ENCODE measurements at places on chromosomes 3 and 15.
A peak's percentile ranks its signal among the peaks of the same experiment; 100 is the strongest.

DNA sequence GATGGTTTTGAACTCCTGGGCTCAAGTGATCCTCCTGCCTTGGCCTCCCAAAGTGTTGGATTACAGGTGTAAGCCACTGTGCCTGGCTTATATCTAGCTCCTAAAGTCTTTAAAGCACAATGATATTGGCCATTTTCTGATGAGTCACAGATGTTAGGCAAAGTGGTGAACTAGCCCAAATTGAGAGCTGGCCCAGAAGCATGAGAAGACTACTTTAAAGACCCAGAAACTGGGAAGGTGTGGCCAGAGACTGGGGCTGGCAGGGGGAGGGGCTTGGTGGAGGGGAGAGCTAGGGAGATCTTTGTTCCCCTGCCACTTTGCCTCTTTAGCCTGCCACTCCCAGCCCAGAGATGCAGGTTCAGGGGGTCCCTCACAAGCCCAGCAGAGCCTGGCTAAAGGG, 21.6 kb downstream of the CHRNA3 start:
- DNase-seq = no peak

DNA sequence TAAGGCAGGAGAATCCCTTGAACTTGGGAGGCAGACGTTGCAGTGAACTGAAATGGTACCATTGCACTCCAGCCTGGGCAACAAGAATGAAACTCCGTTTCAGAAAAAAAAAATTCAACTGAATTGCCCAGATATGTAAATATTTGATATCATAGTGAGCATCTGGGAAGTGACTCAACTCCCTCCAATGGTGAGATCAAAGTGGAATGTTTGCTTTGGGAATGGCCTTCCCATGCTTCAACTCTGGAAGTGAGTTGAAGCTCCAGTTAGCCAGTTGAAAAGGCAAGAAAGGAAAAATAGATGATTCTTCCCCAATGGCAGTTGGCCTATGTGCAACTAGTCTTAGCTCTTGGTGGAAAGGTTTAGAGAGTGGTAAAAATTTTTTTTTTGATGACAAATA, 131.6 kb upstream of the CMC1 start:
- no peak for DNase-seq

DNA sequence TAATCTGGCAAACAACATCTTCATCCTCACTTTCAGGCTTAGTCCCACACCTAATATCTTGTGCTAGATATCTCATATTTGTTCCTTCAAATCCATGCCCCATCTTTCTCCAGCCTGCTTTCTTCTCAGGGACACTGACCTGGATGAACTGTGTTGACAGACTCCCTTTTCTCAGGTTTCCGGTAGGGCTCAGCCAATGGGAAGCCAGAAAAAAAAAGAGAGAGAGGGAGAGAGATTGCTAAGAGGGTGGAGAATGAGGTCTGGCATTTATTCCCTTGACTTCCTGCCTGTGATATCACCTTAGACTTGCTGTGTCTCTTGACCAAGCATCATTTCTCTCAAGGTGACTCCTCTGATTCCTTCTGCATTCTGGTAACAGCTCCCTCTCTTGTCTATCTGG, 145.6 kb upstream of the ABI3BP start:
- DNase-seq = no peak

DNA sequence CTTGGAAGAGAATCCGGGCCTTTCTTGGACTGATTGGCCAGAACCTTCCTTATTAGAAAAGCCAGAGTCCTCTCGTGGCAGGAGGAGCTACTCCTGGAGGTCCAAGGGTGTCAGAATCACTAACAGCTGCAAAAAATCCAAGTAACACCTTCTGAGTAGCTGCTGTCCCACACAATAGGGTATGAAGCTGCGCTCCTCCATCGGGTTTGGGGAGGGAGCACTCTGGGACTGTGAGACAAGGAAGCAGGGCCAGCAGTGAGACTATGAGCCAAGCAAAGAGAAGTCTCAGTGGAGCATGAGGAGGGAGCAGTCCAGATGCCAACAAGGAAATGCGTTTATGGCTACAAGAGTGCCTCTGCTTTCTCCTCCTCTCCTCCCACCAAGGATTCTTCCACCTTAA, 21.7 kb downstream of the SEMA3G start:
- no peak for DNase-seq

DNA sequence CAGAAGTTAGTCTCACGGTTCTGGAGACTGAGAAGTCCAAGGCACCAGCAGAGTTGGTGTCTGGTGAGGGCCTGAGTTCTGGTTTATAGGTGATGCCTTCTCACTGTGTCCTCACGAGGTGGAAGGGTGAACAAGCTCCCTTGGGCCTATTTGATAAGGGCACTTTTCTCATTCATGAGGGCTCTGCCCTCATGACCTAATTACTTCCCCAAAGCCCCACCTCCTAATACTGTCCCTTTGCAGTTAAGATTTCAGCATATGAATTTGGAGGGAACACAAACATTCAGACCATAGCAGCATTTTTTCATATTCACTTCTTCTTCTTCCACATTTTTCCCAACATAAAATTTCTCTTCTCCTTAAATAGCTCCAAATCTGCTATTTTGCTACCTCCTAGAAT, 41.5 kb downstream of the TMEM41A start:
- no peak for DNase-seq

DNA sequence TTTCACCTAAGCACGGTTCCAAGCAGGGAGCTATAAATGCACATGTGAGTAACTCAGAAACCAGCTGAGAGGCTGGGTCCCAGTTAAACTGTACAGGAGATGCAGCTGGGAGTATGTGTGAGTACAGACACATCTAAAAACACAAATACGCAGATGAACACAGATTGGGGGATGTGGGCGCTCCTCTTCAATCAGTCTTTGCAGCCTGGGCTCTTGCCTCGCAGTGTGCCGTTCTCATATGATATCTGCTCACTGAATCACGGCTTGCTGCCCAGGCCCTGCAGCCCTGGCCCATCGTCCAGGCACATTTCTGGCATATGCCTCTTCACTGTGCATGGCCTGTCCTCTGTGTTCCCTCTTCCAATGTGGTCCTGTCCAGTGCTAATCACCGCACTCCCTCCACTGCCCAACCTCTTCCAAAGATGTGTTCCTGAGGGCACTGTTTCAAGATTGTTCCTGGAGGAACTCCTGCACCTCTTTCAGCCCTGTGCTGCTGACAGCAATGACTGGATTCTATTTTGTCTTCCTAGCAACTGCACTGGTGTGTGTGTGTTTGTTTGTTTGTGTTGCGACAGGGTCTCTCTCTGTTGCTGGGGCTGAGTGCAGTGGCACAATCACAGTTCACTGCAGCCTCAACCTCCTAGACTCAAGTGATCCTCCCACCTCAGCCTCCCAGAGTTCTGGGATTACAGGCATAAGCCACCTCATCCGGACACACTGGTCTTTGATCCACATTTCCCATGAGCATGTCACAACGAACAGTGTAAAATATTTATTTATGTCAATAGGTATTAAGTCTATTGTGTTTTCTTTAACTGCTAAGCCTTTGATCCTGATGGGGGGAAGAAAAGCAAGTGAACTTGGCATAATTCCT, 17.0 kb downstream of the CA12 start:
- no peak for DNase-seq

DNA sequence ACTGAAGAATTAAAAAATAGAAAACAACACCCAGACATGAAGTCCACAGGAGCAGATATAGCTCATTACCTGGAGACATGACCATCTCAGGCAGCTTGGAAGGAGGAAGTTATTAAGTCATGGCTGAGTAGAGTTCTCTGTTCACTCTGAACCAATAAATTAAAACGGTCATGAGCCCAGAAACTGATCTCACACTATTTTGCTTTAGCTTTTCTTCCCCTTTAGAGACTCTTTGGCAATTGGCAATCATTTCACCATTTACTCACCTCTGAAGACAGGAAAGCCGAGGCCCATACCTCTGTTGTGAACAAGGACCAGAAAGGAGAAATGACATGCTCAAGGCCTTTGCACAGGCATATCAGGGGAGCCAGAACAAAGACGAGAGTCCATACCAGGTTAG, 26.6 kb downstream of the CLDN18 start:
- no peak for DNase-seq

DNA sequence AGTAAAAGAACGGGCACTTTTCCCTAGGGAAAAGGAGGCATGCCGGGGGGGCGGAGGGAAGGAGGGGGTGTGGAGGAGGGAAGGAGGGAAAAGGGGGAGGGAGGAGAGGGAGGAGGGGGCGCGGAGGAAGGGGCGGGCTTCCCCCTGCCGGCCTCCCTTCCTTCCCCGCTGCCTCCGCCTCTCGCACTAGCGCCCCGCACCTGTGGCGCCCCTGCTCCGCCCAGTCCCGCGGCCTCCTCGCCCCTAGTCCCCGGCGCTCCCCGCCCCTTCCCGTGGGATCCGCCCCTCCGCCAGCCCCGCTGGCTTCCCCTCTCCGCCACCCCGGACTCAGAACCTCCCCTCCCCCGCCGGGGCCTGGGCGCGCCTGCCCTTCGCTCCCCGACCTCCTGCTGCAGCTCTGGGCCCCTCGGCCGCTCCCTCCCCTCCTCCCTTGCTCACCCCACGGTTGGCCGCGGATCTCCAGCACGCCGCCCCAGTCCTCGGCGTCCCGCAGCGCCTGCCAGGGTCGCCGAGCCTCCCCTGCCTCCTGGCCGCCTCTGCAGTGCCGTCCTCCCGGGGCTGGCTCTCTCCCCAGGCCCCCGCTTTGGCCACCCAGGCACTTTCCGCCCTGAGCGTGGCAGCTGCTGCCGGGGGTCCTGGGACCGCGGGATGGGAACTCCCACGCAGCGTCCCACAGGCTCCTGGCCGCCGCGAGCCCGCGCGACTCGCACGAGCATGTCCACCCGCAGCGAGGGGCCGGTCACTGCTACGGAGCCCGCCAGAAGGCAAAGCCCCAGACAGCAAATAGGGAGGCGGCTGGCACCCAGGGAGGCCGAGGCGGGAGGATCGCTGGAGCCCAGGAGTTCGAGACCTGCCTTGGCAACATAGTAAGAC, 147.4 kb downstream of the TJP1 start:
- DNase-seq = peak; percentile 68

DNA sequence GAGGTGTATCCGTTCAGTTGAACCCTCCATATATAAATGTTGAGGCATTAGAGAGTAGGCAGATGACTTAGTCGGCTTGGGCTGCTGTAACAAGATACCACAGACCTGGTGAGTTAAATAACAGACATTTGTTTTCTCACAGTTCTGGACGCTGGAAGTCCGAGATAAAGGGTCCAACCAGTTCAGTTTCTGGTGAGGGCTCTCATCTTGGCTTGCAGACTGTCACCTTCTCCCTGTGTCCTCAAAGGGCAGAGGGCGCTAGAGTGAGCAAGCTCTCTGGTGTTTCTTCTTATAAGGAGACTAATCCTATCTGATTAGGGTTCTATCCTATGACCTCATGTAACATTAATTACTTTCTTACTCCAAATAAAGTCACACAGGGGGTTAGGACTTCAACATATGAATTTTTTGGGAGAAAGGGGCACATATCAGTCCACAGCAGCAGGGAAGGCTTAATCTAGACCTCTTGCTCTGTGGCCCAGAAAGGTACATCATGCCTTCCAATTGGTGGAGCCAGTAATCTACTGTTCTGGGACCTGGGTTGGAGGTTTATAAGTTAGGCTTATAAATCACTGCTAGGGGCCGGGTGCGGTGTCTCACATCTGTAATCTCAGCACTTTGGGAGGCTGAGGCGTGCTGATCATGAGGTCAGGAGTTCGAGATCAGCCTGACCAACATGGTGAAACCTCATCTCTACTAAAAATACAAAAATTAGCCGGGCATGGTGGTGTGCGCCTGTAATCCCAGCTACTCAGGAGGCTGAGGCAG, 26.3 kb upstream of the SLC28A2 start:
- no peak for DNase-seq
